NCI-H524 treated with DMSO at 0.1 percent for 48 hours (cell line): ENCODE measurements at places on chromosomes 16 and 17.

- peak; percentile 86 for DNase-seq
These were observed 35.3 kb upstream of the CRHR1 start for GRCh38 chr17:45748731-45749310.

DNA sequence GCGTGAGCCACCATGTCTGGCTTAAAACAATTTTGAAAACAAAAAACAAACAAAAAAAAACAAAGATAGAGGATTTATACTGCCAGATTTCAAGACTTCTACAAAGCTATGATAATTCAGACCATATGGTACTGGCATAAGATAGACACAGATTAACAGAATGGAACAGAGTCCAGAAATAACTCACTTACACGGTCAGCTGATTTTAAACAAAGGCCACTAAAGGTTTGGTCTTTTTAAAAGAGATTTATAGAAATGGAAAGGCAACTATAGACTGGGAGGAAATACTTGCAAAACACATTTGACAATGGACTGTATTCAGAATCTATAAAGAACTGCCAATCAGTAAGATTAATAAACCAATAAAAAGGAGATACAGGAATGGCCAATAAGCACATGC lies 48.6 kb upstream of the MNT start:
- no peak for DNase-seq

DNA sequence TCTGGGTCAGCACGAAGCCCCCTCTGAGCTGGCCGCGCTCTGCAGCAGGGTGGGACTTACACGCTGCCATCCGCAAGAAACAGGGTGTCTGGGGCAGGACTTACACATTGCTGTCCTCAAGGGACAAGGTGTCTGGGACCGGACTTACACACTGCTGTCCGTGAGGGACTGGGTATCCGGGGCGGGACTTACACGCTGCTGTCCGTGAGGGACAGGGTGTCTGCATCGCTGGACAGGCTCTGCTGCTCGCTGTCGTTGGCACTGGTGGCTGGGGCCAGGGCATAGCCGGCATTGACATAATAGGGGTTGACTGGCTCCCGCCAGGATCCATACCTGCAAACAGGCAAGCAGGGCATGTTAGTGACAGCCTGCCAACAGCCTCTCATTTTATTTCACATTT lies 31.4 kb downstream of the PDIA2 start:
- no peak for DNase-seq

DNA sequence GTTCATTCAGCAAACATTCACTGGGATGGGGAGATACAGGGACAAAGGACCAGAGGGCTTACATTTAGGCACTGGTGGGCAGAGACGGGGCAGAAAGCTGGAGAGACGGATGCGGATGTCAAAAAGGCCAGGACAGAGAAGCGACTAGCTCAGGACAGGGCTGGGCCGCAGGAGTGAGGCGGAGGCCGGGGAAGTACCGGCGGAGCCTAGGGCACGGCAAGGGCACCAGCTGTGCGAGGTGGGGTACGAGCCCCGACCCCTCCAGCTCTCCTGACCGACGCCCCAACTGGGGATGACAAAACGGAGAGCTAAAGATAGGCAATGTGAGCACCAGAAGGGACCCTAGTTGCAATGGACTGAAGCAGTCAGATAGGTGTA lies 3.9 kb upstream of the SGCA start:
- DNase-seq = no peak

- DNase-seq = no peak
These were observed 205.4 kb upstream of the KCNJ16 start for GRCh38 chr17:69869667-69870066.

DNA sequence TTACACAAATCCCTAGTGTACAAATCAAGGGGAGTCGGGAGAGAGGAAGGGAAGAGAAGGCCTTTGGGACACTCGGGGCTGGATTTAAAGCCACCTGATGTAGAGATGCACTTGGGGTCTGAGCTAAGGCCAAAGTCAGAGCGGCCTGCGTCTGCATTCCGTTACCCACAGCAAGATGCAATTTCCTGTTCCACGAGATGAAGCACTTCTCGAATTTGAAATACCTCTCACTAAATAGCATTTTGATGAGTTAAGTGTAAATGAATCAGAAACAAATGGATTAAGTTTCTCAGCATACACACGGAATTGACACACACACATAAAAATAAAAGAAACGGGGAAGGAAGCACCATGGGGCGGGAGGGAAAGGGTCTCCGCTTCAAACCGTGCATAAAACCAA lies 386.0 kb downstream of the SOX9 start:
- no peak for DNase-seq

DNA sequence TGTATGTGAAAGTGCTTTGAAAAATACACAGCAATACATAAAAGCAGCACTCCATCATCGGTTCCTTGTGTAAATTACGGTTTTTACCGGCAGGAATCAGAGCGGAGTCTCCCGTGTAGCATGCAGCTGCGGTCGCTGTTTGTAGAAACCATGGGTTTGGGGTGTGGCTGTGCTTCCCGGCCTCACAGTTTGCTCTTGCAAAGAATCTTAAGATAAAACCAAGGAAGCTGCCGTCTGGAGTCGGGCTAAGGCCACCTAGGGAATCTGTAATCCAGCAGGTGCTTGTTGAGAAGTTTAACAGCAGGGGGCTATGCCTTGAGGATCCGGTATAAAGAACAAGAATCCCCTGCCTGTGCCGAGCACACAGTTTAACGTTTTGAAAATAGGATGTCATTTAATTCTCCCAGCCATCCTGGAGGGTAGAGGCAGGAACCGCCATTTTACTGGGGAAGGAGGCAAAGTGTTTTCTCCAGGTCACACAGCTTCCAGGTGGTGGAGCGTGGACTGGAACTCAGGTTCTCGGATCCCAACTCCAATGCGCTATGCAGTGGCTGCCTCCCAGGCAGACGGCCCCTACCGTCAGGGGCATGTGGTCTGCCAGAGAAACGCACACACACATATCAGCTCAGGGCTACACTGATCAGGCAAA lies 6.0 kb upstream of the TLCD3A start:
- DNase-seq = no peak

DNA sequence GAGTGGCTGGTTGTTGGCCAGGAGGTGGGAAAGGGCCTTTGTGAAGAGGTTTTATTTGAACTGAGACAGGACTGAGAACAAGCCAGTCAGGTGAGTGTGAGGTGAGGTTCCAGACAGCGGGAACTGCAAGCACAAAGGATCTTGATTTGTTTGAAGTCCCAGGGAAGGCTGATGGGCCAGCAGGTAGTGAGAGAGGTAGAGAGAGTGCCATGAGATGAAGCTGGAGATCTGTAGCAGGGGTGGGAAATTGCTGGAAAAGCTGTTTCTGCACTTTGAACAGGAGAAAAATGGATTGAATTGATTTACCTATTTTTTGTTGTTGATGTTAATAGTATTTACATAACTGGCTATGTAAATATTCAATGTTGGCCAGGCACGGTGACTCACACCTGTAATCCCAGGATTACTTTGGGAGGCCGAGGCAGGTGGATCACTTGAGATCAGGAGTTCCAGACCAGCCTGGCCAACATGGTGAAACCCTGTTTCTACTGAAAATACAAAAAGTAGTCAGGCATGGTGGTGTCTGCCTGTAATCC lies 7.7 kb upstream of the DCTPP1 start:
- DNase-seq = no peak

DNA sequence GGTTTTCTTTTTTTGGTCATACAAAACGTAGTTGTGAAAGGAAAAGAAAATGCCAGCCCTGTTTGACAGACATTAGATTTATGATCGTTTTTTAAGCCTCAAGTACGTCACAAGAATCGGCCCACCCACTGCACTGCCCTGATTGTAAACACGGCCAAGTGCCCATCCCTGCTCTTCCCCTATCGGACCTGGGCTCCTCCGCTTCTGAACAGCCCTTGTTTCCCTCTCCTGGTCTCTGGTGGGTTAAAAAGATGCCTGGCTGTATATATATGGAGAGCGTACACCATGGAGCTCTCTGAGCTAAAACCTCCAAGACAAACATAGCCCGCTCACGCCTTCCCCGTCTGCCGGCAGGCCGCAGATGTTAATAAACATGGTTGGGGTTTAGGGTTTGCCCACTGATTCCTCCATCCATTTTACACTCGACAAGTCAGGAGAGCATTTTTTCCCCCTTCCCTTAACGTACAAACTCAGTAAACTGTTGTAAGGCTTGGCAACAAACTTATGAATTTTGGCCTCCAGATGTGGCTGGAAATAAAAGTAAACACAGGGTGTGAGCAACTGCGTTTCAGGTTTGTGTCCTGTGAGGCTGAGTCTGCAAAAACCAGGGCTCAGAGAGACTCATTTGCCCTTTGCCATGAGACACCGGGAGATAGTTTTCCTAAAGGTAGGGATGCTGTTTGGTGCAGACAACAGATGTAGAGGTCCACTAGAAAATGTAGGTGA lies 325.9 kb downstream of the SOX9 start:
- no peak for DNase-seq

DNA sequence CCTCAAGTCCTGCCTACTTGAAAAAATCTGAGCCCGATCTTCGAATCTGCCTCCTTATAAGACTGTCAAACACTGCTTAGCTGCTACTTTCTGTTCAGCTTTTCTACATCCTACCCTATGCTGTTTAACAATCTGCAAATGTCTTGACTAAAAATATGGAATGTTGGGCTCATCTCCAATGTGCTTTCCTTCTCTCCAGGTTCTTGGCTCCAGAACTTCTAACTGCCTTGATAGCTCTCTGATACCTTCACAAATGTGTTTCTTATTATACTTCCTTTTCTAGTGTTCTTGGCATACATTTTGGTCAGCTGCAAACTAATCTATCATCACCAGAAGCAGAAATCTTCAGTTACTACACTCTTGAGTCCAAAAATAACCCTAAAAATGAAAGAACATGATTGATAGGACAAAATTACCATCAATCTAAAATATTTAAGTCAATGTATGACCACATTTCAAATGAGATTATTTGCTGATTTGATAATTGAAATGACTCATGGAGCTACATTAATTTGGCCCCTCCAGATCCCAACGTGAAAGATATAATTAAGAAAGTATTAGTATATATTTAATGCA lies 372.3 kb upstream of the MON1B start:
- no peak for DNase-seq

DNA sequence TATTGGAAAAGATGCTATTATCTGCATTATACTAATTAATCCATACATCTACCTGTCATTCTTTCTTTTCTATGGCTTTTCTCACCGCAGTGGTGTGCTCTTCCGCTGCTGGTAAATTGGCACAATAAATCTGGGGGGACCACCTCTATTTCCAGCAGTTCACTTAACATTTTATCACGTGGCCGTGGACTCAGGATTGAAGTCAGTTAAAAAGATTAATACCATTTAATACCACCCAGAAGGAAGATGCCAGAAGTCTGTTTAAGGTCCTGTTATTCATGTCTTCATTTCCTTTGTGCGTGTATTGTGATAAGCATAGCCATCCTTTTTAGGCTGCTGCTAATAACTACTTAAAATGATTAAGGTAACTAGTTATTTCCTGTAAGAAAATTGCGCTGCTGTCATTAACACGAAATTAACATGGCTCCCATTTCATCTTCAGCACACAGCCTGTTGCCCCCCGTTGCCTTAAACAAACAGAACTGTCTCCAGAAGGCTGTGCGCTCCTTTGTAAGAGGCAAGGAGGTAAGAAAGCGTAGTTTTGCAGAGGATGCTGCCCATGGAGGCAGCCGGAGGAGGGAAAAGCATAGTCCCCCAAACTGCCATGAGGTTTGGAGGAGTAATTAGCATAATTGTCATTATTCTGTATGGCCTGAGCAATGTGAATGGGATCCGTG lies 414.4 kb downstream of the UTP18 start:
- DNase-seq = no peak
